ENCODE measurements at places on chromosomes 12 and 14. TPM values are rescaled to one million over a fixed set of nuclear protein-coding genes. Genes with fewer than 3 reads are reported as not detected.
A peak's percentile ranks its signal among the peaks of the same experiment; 100 is the strongest.

DNA sequence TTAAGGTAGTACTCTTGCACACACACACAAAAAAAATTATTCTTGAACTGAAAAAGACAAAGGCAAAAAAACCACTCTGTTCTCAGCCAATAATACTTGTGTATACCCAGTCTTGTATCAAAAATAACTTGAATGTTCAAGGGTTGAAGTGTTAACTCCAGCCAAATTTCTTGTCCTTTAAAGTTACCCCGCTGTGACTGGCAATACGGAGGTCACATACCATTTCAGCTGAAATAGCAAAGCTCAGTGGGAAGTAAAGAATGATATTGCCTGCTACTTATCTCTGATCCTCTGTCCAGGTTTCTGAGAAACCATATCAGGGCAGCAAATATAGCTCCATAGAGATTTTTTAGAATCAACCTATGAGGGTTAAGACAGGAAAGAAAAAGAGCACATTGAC is 167.4 kb downstream of the C12orf50 start:
- DNase-seq = no peak

- no peak for DNase-seq
These were observed 71.6 kb downstream of the ERGIC2 start for GRCh38 chr12:29309320-29309902.

DNA sequence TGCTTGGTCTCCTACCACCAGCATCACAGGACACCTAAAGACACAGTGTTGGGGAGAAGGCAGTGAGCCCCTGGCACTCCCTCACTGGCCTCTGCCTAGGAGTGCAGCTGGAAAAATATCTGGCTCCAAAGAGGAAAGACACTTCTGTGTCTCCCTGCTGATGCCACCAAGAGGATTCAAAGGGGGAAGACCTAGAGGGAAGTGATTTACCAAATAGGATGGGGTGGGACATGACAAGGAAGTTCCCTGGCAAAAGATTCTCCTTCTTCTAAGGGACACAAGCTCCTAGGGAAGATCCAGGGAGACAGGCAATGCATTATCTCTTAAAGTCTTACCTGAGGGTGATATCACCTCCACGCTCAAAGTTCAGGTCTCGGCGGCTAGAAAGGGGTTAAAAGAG is 6.1 kb downstream of the NDRG2 start:
- DNase-seq = no peak

DNA sequence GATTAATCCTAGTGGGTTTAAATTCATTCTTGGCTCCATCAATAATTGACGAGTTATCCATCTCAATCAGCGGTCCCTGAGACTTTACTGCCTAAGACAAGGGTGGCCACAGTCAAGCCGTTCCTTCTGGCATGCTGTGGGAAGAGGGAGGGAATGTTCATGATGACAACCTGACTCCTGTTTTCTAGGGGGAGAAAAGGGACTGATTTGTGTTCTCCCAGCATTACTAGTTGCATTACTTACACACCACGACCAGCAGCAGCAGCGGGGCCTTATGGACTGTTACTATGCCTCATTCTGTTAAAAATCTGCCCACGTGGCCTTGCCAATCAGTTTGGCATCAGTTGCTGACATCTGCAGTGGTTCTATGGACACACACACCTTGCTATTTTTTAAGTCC is 29.9 kb downstream of the PLEKHG7 start:
- no peak for DNase-seq

GRCh38 chr12:67161322-67161918 is 107.7 kb upstream of the CAND1 start:
- DNase-seq = peak; percentile 1

DNA sequence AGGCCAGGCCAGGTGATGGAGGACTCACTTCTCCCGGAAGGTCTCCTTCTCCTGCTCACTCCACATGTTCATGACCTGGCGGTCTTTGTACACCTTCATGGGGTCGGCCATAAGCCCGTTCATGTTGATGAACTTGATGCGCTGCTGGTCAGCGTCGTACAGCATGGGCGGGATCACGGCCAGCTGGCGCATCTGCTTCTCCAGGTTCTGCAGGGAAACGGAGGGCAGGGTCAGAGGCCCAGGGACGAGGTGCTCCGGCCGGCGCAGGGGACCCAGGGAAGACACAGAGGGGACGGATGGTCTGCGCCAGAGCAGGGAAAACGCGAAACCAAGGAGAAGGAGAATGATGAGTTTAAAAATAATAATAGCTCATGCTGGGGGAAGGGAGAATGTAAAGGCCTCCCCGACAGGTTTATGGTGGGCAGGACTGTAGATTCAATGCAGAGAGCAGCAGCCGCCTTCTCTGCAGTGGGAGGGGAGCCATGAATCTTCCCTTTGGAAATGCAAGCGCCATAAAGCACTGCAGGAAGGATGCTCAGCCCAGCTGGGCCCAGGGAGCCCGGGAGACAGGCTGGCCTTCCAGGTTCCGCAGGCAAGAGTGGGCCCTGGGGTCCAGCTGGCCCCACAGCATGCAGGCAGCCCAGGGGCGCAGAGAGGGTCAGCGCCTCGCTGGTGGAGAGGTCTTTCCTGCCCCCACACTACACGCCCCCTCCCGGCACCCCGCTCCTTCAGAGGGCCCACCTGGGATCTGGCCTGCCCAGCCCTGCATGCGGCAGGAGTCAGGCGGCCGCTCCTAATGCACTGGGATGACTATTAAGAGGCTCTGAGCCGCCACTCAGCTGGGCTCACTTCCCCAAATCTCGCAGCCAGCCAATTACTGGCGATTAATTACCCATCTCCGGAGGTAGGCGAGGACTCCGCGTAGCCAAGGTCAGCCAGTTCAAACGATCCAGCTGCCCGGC is 132.0 kb downstream of the RFLNA start:
- DNase-seq = no peak

- DNase-seq = no peak
These were observed 16.5 kb downstream of the MBIP start for GRCh38 chr14:36303960-36304359.

DNA sequence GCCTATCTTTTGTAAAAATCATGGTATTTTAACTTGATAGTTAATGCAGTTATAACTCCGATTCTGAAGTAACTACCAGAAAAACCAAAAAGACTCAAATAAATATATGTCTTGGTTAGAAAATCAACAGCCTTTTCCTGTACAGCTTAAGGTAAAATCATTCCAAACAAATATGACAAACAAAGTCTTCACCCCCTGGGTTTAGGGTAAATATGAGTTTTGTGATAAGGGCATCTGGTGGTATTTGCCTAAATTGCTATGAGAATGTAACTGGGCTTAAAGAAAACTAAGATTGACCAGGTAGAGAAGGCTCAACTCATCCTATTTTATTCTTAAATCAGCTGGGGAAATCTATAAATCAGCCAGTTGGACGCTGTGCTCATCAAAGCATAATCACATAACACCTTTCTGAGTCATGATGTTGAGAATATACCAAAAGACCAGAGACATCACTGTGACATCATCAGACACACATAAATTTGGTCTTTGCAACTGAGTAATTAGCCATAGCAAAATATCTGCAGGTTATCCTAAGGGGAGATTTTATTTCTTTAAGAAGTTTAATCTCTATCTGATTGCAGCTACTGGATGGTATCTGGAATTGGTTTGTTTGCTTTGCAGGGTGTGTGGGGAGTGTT is 133.9 kb downstream of the STXBP6 start:
- DNase-seq = no peak

DNA sequence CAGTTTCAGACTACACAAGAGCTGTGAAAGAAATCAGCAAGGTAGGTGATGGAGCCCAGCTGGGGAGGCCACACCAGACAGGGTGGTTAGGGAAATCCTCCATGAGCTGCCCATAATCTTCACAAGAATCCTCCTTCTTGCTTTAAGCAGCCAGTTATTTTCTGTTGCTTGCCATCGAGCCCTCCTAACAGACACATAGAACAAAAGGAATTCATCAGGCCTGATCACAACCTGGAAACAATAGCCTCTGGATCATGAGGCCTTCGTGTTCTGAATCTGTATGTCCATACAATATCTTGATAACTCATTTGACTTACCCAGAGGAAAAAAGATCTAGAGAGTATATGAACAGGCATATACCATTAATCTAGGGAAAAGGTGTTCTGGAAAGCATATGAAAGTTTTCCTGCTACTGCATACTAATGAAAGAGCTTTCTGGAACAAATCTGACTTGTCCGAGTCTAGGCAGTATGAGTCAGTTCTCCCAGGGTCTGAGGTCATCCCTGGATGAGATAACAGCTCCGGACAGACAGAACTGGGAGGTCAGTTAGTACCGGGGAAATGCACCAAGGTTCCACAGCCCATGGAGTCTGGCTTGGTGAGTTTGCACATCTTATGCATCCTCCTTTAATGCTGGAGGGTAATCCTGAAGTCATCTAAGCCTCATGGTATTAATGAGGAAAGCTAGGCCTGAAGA is 52.8 kb upstream of the ELK3 start:
- DNase-seq = no peak

DNA sequence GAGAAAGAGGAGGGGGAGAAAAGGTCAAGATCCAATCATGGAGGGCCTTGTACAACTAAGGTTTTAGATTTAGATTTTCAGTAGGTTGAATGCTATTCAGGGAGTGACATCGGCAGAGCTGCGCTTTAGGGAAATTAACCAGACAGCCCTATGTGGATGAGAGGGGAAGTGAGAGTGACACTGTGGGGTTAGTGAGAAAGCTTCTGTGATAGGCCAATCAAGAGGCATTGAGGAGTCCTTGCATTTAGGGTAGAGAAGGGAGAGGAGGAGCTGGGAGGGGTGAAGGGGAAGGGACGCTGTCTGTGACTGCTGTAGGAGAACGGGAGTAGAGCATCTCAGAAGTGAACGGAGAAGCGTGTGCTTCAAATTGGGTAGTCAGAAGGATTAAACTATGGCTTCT is 3.4 kb downstream of the HSD17B6 start:
- no peak for DNase-seq

DNA sequence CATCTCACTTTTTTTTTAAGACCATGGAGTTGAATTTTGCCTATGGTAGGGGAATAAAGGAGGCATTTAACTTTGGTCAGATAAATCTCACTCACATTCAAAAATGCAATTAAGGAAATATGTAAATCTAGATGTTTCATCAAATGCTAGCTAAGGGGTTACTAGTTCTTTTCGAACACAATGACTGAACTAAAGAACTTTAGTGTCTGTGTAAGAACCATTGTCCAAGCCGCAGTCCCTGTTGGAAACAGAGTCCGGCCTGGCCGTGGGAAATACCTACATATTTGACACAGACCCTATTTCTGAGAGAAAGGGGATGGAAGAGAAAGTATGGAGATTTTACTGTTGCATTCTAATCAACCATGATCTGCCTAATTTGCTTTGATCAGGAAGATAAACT is 17.4 kb downstream of the LGR5 start:
- DNase-seq = no peak

GRCh38 chr12:54784115-54784514 is 70.2 kb upstream of the MUCL1 start:
- no peak for DNase-seq

DNA sequence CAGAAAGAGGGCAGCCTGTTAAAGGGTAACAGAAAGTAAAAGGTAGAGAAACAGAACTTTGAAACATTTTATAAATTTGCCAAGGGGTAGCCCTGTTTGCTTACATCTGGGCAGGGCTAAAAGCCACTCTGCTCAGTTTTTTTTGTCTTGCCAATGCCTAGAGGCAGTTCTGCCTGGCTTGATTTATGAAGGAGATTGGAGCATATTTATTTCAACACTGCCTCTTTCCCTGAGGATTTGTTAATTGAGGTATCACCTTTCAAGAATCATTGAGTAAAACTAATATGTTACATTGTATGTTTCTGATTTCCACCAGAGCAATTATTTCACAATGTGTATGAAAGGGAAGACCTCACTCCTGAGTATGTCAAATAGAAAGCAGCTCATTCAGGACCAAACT is 160.8 kb downstream of the GXYLT1 start:
- DNase-seq = no peak

DNA sequence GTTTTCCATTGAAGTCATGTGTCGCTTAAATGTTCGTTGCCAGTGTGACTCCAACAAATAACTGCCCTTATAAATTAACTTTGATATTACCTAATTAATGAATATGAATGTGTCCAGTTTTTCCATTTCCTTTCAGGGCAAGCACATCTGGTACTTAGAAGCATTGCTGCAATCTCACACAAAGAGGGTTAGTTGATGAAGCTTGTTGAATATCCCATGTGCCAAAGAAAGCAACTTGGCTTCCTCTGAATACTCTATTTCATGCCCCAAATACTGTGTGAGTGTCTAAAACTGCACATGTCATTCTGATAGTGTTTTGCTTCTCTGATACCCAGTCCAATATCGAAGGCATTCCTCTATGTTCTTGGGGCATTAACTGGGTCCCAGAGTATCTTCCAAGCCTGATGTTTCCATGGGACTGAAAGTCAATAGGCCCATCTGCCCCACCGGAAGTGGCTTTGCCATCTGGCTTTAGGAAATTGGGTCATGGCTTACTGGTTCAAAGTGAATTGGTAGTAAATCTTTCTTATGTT is 75.8 kb upstream of the CNTN1 start:
- peak; percentile 8 for DNase-seq

The SMCO3 gene
- 0.45 TPM for polyA plus RNA-seq

The ASIC1 gene
- 4.9 TPM for polyA plus RNA-seq

The ZNF891 gene
- polyA plus RNA-seq = 0.47 TPM
